NCI-H510A treated with DMSO at 0.1 percent for 48 hours (cell line): ENCODE measurements at places on chromosomes 2 and 18.
A peak's percentile ranks its signal among the peaks of the same experiment; 100 is the strongest.

DNA sequence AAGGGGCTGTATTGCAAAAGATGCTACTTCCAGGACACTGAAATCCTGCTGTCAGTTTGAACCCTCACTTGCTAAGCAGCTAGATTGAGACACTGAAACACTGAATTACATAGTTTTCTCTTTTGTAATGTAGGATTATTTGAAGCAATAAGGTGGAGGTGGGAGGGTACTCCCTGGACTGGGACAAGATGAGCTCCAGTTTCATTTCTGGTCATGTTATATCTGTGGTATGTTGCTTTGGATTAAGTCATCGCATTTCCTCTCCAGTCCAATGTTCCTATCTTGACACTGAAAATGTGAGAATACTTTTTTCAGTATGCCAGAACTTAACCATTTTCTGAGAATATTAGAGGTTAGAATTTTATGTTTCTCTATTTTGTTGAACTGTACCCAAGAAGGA is 426.2 kb upstream of the MEX3C start:
- DNase-seq = no peak

- peak; percentile 34 for DNase-seq
These were observed 5.1 kb downstream of the NEDD4L start for GRCh38 chr18:58049000-58049688.

GRCh38 chr2:170324640-170325046 is 146.7 kb downstream of the MYO3B start:
- DNase-seq = peak; percentile 94

DNA sequence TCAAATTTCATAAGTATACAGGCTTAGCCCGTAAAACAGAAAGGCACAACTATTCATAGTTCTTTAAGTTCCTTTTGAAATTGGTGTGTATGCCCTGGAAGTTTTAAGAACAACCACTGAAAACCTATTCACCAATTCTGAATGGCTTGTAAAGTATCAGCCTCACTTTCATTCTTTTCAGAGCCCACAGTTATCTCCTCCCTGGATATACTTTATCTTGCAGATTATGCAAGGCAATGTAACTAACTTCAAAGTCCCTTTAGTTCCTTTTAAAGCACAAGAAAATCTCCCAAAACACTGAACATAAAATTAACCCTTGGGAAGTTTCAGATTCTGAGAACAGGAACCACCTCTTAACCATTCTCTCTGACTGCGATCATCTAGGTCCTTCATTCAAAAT is 1.1 kb downstream of the STRN start:
- no peak for DNase-seq

DNA sequence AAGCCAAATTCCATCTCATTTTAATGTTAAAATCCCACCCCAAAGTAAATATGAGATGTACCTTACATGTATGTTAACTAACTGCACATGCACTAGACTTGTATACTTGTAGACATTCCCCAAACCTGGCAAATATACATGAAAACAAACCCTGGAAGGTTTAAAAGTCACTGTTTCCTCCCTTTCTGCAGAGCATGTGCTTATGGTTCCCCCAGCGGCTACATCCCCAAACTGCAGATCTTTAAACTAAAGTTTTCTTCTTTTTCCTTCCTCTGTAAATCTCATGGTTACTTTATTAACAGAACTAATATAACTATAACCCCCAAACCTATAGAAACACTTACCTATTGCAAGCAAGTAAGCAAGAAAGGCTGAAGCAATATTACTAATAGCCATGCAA is 731.5 kb downstream of the LRP1B start:
- no peak for DNase-seq

- no peak for DNase-seq
These were observed 291.7 kb upstream of the KYNU start for GRCh38 chr2:142585785-142586184.

- no peak for DNase-seq
These were observed 327.7 kb downstream of the RAD51AP2 start for GRCh38 chr2:17190527-17190926.

DNA sequence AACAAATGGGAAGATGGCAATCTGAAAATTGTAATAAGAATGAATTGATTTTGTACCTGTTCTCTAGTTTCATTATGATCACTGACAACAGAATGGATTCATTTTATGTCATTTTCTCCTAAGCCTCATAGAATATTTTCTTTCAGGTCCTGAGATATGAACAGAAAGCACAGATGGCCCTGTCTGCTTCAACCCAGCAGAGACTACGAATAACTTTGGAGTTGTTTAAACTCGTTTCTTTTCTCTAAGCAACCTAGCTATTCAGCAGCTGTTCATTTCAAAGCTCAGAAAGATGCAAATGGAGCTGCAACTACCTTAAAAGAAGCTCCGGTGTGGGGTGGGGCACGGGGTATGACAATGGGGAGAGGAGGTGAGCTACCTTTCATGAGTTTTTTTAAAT is 124.9 kb downstream of the ALK start:
- no peak for DNase-seq

DNA sequence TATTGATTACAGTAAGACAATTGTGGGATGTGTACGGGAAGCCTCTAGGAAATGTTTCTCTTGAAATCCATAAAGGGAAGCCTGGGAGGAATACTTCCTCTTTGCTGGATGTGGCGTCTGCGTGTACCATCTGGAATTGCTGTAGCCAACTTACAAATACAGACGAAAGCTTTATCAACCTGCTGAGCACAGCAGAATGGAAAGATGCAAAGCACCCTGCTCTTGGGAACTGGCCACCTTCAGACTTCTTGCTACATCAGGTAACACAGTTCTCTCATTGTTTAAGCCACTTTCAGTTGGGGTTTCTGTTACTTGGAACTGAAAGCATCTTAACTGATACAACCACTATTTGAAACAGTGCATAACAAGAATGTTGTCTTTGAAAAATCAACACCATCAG is 213.8 kb downstream of the HRH4 start:
- no peak for DNase-seq

- DNase-seq = no peak
These were observed 21.6 kb downstream of the GPD2 start for GRCh38 chr2:156457523-156458517.

DNA sequence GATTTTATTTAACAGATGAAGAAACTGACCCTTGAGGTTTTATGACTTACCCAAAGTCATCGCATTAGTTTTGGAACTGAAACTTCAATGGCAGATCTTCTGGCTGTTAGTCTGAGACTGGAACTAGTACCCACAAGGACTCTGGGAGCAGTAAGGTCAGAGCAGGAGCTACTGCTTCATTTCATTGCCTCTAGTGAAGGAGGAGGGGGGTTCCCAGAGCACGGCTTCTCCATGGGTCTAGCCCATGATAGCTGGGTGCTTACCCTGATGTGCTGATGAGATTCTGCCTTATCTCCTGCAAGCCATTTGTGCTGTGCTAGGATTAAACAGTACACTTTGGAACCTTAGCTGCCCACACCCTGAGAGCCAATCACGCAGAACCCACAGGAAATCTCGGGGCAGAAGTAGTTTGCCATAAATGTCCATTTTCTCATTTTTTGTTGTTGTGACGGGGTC is 5.4 kb upstream of the RNASEH1 start:
- DNase-seq = no peak

DNA sequence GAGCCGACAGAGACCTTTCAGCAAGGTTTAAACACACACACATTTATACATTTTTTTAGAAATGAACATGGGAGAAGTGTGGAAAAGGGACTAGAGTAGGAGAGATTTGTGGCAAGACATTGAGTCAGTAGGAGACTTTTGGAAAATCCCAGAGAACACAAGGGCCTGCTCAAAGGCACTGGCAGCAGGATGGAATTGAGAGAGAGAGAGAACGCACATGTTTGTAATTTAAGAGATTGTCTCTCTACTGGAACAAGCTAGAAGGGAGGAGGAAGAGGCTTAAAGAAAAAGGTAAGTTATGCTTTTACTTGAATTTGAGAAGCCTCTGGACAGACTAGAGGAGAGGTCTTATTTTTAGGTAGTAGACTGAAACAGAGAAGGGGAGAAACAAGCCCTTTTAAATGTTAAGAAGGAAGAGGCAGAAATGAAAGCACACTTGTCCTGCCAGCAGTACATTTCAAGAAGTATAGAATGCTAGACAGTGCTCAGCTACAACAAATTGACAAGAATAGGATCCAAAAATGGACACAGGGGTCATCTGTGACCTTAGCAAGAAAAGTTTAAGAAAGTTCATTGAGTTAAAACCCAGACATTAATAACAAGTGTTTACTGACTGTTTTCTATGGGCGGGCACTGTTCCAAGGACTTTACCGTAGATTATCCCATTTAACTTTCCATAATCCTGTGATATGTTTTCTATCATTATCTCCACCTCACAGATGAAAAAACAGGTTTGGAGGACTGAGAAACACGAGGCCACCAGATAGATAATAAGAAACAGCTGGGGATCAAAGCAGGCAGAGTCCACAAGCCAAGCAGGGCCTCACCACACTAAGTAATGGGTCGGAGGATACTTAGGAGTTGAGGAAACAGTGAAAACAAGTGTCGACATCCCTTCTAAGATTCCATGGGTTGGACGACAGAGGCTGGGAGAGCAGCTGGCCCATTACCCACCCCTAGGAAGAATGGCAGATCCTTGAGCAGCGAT is 306.5 kb upstream of the NRP2 start:
- no peak for DNase-seq

GRCh38 chr2:102253140-102253752 is 58.1 kb upstream of the IL1RL1 start:
- no peak for DNase-seq

DNA sequence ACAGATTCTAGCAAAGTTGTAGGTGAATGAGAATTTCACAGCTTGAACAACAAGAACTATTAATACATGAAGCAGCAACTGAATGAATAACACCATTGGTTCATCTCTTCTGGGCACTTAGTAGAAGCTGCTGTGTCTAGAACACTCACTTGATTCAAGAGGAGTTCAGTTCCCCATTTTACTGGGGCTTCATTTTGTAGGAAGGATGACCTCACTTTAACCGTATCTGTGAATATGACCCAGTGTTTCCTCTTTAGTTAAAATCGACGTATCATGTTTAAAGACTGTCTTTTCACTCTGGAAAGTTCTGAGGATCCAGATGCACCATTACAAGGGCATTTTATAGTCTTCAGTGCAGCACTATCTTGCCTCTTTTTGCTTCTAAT is 47.8 kb downstream of the LRRTM1 start:
- DNase-seq = no peak

DNA sequence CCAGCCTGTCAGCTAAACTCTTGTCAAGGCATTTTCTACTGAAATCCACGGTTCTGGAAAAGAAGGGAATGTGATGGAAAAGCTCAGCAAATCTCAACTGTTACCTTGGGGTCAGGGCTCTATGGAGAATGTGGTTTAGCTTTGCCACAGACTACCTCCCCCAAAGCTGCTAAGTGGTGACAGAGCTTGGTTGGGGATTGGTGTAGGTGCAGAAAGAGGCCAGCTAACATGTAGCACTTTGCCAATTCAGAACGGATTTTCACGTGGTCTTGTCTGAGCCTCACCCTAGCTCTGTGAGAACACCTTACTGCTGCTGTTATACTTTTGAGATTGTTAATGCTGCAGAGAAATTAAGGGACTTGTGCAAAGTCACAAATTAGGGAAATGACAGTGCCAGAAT is 331.1 kb downstream of the RND3 start:
- DNase-seq = no peak

- DNase-seq = no peak
These were observed 219.5 kb upstream of the NRP2 start for GRCh38 chr2:205462681-205463345.

GRCh38 chr2:239155806-239156480 is 244.9 kb downstream of the HDAC4 start:
- no peak for DNase-seq

DNA sequence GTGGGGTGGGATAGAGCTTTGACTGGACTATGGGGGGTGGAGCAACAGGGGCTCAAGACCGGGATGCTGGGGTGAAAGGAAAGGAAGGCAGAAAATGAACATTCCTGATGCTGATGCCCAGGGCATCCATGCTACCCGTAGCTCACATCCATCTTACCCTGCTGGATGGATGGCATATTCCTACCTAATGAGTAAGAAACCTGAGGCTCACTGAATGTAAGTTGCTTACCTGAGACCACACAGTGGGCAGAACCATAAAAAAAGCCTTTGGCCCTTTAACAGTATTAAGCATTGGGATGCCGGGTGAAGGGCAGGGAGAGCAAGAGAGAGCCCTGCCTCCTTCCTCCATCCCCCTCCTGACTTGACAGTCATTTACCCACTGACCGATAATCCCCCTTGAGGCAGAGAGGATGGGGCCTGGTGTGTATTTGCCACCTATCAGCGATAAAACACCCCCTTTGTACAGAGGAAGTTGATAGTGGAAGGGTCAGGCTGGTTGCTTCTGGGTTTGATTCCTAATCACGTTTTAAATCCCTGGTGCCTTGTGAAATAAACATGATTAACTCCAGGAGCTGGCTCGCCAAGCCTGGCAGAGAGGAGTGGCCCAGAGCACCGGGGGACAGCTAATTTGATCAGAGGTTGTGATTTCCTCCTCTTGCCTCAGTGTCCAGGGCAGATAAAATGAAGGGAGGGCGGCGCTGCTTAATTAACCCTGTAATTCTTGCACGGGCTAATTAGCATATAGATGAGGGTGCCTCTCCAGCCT is 105.9 kb upstream of the HS6ST1 start:
- DNase-seq = no peak

DNA sequence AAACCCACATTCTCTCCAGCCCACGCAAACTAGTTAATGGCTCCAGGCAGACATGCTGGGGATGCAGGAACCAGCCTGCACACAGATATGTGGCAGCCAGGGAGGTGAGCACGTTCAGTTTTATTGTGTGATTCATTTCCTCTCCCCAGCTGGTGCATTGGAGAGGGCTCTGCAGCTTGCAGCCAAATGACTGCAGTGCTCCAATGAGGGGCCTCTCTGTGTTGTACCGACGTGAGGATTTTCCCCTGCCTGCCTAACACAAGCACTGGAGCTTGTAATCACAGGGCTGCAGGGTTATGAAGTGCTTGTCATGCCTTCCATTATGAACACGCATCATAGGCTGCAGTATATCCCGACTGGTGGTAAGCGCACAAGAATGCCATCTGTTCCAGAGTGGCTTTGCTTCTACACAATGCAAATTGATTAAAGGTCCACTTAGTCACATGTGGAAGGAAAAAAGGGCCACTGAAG is 92.3 kb upstream of the THUMPD2 start:
- no peak for DNase-seq

GRCh38 chr2:217756375-217757107 is 246.3 kb downstream of the TNS1 start:
- DNase-seq = no peak

DNA sequence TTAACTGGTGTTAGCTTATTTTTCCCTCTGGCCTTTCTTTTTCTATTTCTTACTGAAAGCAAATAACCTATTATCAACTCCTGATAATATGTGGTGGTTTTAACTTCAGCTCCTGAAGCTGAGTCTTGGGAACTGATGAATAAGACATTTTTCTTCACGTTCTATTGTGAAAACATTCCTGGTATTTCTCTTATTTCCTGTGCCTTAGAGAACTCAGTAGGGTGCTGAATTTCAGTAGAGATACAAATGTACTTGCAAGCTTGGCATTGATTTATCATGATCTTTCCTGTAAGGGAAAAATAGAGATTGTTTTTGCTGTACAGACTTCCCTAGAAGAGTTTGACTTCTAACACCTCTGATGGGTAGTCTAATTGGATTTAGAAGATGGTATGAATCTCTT is 52.8 kb upstream of the DCC start:
- no peak for DNase-seq
